ENCODE measurements at places on chromosomes 3 and 15.
A peak's percentile ranks its signal among the peaks of the same experiment; 100 is the strongest.

DNA sequence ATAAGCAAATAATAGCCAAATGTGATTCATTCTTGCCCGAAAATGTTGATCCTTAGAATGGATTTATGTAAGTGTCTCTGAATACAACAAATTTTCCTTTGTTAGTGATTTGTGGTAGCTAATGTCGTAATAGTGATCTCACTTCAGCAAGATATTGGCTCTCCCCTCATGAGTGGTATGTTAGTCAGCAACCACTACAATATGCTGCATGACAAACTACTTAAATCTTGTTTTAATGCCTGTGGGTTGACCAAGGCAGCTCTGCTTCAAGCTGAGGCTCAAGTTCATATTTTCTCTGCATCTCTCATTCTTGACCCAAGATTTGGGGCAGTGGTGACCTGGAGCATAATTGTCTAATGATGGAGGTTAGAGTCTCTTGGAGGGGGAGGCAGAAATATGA, 49.8 kb upstream of the GALNT15 start:
- peak; percentile 91 for DNase-seq

- DNase-seq = no peak
These were observed 12.0 kb downstream of the SNRK start for GRCh38 chr3:43298292-43298691.

- no peak for DNase-seq
These were observed 231.9 kb downstream of the NSUN3 start for GRCh38 chr3:94294806-94295205.

DNA sequence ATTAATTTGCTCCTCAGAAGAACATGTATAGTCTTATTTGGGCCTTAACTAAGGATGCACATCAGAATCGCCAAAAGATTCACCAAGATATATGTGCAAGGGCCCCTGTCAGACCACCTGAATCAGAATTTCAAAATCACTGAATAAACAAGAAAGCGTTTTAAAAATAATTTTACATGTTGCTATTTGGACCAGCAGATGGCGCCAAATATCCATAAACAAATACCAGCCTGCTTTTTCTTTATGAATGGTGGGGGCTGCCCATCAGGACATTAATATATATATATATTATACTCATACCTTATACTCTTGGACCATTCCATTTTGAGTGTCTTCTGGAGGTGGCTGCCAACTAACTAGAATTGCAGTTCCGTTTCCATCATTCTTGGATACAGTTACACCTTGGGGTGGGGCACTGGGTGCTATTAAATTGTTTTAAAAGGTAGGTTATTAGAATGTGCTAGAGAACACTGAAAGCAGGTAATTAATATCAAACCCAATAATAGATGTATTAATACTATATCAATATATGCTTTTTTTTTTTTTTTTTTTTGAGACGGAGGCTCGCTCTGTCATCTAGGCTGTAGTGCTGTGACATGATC, 1108.3 kb downstream of the ROBO1 start:
- no peak for DNase-seq

DNA sequence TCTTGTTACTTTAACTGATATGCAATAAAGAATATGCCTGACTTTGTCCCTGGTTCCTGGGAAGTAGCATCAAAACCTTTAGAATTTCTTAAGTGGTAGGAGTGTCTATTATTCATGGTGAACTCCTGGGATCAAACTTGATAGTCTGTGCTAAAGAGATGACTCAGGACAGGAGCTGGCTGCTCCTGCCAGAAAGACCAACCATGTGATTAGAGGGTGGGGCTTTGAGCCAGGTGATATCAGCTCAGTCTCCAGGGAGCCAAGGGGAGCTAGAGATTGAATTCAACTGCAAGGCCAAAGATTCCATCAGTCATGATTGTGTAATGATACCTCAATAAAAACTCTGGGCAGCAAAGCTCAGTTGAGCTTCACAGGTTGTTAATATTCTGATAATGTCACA, 20.6 kb upstream of the TMC3 start:
- DNase-seq = no peak

GRCh38 chr15:77731945-77732344, 99.2 kb upstream of the LINGO1 start:
- no peak for DNase-seq

DNA sequence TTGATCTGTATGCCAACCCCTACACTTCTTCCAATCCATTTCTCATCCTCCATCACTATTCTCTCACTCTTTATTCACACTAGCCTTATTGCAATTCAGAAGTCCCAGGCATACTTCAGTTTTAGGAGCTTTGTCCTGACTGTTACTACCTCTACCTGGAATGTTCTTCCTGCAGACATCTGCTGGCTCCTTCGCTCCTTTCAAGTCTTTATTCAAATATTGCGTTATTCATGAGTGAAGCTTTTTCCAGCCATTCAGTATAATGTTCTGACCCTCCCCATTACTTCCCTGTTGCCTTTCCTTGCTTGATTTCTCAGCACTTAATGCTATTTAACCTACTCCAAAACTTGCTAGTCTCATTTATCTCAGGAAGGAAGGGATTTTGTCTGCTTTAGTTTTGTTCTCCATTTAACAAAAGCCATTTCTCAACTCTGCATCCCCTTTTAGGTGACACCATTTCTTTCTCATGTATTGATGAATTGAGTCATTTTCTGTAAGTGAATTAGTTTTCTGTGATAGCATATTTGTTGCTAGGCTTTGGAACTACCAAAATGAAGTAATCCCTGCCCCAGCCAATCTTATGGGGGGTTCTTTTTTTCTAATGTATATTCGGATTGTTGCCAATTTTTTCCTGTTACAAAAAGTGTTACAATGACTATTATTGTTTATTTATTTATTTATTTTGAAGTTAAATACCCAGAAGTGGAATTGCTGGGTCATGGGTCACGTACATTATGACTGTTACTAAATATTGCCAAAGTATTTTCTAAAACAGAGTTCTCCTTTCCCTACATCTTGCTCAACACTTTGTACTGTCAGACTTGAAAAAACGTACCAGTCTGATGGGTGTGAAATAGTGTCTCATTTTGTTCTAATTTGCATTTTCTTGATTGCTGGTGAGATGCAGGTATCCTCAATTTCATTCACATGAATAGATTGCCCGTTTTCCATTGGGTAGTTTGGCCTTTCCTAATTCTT, 9.4 kb downstream of the ATP11B start:
- DNase-seq = no peak

DNA sequence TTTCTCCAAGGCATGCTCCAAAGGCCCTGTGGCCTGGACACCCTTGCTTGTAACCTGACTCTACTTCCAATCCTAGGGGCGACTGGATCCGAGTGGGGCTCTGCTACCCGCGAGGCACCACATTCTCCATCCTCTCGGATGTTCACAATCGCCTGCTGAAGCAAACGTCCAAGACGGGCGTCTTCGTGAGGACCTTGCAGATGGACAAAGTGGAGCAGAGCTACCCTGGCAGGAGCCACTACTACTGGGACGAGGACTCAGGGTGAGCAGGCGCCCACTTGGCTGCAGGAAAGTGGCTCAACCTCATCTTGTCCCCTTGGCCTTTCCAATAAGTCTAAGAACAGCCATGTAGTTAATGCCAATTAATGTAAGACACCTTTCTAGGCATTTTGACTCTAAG, 51.9 kb downstream of the MESD start:
- DNase-seq = no peak

DNA sequence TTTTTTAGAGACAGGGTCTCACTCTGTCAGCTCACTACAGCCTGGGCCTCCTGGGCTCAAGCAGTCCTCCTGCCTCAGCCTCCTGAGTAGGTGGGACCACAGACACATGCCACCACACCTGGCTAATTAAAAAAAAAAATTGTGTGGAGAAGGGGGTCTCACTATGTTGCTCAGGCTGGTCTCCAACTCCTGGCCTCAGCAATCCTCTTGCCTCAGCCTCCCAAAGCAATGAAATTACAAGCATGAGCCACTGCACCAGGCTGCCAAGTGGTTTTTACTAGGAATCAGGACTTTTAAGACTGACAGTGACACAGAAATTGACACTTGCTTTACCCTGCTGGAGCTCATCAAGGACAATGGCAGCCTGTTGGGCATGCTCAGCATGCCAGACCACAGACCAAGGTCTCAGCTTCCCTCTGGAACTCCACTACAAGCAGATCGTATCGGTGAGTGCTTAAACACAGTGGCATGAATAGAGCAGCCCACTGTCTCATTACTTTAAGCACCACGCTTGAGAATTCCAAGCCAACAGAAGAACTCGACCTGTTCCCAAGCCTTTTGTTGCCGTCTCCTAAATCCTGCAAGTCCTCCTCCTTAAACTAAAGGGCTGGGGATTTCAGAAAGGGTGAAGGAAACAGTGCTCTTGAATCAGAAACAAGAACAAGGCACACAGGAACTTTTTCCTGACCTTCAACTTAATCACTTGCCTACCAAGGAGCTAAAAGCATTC, 41.4 kb downstream of the EOMES start:
- DNase-seq = no peak

DNA sequence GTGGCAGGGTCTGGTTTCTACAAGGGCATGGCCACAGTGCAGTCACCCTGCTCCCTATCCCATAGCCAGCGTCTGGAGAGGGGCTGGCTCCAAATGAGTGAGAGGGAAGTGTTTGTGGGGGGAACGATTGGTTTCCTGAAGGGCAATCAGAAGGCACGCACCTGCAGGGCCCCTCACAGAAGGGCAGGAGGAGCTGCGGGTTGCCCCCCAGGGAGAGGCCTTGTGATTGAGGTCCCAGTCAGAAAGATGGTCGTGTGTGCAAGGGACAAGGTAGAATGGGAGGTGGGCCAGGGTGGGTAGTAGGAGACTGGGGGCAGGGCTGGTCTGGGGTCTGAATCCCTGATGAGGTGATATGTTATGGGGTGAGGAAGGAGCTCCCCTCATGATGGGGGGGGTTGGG, 35.8 kb downstream of the LIMD1 start:
- DNase-seq = no peak

DNA sequence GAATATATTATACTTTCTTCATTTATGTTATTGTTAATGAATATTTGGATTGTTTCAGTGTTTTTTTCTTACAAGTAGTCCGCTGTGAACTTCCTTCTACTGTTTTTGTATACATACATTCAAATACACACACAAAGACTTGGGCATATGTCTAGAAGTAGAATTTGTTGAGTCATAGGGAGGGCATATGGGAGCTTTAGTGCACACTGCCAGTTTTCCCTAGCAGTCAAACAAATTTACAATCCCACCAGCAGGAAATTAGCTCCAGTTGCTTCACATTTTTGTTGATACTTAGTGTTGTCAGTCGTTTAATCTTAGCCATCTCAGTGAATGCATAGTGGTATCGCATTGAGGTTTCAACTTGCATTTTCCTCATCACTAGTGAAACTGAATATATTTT, 492.3 kb downstream of the DIPK2A start:
- no peak for DNase-seq

- DNase-seq = no peak
These were observed 482.5 kb upstream of the WNT5A start for GRCh38 chr3:55969634-55970033.

- no peak for DNase-seq
These were observed 28.5 kb upstream of the SNRK start for GRCh38 chr3:43257850-43258249.

DNA sequence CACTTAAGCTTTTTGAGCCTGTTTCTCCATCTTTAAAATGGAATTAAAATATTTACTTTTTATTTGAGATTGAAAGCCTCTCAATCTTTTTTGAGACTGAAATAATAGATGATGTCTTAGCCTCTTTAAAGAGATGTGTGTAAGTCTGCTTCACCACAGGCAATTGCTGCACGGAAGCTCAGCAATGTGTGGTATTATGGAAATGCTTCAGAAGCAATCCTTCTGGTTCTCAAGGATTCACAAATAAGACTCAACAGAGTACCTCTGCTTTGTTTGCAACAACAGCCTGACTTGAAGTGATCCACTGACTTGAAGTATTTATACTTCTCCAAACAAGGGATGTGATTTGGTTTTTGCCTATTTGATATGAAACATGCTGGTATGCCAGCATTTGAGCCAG, 332.0 kb upstream of the RASGRP1 start:
- DNase-seq = no peak

- no peak for DNase-seq
These were observed 282.5 kb upstream of the TTC14 start for GRCh38 chr3:180319461-180319860.

DNA sequence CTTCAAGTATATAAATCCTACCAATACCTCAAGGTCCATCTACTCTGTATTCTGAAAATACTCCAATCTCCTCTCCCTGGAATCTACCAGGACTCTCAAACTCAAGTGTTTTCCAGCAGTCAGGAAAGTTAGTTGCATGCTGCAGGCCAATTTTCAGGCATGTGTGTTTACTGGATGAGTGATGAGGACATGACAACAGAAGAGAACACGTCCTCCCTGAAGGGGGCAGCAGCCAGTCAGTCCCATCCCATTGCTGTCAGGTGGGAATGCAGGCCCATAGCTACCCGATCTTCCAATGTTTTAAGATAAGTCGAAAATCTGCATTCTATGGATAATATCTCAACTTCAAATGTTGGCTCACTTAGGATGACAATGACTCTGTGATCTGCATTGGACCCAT, 496.2 kb downstream of the FHIT start:
- DNase-seq = no peak

GRCh38 chr3:52915294-52915693, 17.9 kb upstream of the STIMATE start:
- no peak for DNase-seq

DNA sequence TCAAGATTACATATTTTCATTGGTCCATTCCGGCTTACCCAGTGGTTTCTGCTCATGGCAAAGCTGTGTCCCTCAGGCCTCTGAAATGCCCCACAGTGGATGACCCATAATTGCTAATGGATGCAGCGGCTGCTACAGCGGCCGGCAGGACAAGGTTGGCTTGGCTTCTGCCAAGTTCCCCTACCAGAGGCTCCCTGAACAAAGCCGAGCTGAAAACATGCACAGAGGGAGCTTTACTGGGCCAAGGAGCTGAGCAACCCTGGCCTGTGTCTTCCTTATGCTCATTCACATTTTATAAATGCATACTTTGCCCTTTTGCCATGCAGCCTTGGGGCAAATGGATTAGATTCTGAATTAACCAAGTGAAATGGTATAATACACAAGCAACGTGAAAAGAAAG, 150.5 kb downstream of the NTRK3 start:
- DNase-seq = no peak

- DNase-seq = no peak
These were observed 28.7 kb downstream of the RARRES1 start for GRCh38 chr3:158703566-158703965.

DNA sequence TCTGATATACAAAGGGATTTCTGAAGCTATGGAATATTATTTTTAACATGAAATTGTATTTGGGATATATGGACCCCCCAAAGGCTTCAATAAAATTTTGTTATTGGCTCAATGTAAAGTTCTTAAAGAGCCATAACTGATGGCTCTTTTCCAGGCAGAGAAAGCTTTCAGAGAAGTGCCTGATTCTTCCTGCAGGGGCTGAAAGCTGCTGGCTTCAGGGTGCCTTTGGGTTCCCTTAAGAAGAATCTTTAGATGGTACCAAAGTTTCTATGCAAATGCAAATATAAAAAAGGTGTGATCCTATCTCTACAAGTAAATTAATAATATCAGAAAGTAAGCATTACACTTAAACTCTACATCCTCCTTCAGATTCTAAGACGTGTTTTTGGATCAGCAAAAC, 72.6 kb downstream of the NR2F2 start:
- no peak for DNase-seq

Measured in AG09319 (cell line).